ENCODE measurements at places on chromosomes 2 and 18. TPM values are rescaled to one million over a fixed set of nuclear protein-coding genes. Genes with fewer than 3 reads are reported as not detected.

The KLHL41 gene
- total RNA-seq = 1.1 TPM

DNA sequence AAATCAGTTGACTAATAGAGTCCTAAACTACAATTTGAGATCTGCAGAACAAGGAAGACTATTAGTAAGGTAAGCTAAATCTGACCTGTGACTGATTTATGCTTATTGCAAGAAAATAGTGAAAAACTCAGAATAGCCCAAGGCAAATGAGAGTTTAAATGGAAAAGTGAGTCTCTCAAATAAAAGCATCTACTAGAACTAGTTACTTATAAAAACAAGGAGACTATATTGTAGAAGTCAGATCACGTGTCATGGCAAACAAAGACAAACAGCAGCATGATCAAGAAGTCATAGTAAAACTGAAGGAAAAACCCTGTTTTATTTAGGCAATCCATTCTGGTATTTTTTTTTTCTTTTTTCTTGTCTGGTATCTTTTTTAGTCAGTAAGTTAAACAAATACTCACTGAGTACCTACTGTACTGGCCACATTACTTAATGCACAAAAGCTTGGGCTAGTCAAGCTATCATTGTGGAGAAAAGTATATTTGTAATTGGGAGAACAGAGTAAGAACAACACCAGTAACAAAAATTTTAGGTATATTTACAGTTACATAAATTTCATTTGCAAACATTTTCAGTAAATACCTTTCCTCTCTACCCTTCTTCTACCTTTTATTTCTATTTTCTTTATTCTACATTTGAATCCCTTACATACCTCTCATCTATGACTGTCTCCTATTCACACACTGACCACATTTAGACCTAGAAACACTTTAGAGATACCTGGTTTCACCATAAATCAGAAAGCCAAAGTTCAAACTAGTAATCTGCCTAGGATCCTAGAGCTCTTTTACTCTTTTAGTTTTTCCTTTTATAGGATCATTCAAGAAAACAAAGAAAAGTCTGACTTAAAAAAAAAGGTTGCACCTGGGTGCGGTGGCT lies 23.7 kb downstream of the CCDC88A start:
- DNase-seq = no peak

GRCh38 chr2:238382381-238382781 lies 44.3 kb upstream of the ASB1 start:
- no peak for DNase-seq

DNA sequence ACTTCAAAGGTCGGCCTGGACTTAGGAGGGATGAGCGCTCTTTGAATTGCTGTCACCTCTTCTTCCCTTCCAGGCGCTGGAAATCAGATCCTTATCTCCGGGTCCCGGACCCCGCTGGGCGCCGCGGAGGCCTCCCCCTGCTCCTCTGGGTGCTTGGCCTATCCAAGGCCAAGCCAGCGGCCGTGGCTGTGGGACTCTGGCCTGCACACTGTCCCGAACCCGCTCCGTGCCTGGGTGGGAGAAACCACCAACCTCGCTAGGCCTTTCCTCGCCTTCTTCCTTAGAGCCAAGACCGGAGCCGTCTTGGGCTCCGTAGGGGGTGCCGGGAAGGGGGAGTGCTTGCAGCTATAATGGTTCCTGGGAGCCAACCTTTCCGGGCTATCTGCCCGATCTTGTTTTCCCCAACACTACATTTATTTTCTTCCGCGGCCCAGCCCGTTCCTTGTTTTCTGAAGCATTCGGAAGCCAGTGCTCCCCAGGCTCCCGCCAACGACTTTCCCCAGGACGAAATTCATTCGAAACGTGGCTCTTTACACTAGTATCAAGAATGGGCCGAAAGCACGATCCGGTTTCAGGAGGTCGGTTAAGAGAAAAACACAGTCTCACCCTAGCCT lies 2.4 kb downstream of the OSR1 start:
- no peak for DNase-seq

DNA sequence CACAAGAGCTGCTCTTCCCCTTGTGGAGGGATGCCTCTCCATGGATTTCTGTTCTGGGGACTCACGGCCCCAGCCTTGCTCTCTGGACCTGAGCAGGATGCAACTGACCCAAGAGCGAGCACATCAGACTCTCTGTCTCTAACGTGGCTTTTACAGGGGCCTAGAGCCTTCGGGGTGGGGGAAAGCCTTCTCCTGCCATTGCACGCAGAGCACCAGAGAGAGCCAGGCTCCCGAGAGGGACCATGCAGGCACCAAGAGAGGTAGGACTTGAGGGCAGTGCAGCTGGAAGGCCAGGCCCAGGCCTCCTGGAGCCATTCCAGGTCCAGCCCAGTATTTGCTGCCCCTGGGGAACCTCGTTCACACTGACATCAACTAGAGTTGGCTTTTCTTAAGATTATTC lies 475.6 kb upstream of the MYT1L start:
- DNase-seq = no peak

The AQP12A gene
- total RNA-seq = not detected

- DNase-seq = no peak
These were observed 9.6 kb upstream of the DYNC2LI1 start for GRCh38 chr2:43764086-43764705.

The SKA1 gene
- total RNA-seq = 0.39 TPM

The RFX8 gene
- not detected for total RNA-seq

The TWIST2 gene
- total RNA-seq = 12.9 TPM

GRCh38 chr18:76162886-76163285 lies 332.2 kb downstream of the ZNF516 start:
- no peak for DNase-seq

DNA sequence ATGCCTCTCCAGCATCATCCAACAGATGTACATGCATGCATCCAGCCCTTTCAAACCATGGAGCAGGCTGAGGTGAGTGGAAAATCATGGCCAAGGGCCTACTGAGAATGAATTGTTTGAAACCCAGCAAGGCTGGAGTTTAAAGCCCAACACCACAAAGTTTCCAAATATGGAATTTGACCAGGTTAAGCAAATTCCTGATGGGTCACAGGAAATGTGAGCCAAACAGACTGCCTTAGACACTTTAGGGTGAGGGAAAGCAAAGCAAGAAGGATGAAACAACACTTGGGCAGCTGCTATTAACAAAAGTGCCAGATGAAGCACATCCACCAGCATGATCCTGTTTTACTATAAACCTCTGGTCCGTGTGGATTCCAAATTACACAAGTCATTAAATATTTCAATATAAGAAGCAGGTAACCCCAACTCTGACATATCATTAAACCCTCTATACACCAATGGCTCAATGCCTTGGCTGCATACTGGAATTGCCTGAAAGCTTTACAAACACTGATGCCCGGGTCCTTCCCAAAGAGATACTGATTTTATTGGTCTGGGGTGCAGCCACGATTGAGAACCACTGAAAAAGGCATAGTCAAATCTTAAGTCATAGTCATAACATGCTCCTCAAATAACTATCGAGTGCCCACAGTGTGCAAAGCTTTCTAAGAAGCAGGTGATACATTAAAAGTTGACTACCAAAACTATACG lies 9.1 kb downstream of the KLF7 start:
- no peak for DNase-seq

GRCh38 chr18:30489890-30490643 lies 552.5 kb downstream of the DSC3 start:
- DNase-seq = no peak

The IL1RL2 gene
- 5.2 TPM for total RNA-seq

The ELOA2 gene
- total RNA-seq = not detected

- DNase-seq = no peak
These were observed 89.2 kb downstream of the NYAP2 start for GRCh38 chr2:225488743-225489142.

GRCh38 chr2:30408961-30409387 lies 38.1 kb upstream of the LCLAT1 start:
- no peak for DNase-seq

The UPP2 gene
- total RNA-seq = not detected

The POLE4 gene
- total RNA-seq = 41.7 TPM

- peak; percentile 70 for DNase-seq
These were observed 66.3 kb upstream of the TCF7L1 start for GRCh38 chr2:85066874-85067351.

GRCh38 chr2:24743924-24744323 lies 49.3 kb downstream of the PTRHD1 start:
- DNase-seq = no peak

The ZSWIM2 gene
- total RNA-seq = not detected

All from ureter (tissue), 1 donor.